Vagina (tissue), 2 donors: ENCODE measurements at places on chromosomes 13 and 19.

- no peak for DNase-seq
These were observed 2.7 kb upstream of the GNA15 start for GRCh38 chr19:3132971-3133792.

GRCh38 chr19:4781801-4782200, 9.7 kb upstream of the FEM1A start:
- DNase-seq: no peak

DNA sequence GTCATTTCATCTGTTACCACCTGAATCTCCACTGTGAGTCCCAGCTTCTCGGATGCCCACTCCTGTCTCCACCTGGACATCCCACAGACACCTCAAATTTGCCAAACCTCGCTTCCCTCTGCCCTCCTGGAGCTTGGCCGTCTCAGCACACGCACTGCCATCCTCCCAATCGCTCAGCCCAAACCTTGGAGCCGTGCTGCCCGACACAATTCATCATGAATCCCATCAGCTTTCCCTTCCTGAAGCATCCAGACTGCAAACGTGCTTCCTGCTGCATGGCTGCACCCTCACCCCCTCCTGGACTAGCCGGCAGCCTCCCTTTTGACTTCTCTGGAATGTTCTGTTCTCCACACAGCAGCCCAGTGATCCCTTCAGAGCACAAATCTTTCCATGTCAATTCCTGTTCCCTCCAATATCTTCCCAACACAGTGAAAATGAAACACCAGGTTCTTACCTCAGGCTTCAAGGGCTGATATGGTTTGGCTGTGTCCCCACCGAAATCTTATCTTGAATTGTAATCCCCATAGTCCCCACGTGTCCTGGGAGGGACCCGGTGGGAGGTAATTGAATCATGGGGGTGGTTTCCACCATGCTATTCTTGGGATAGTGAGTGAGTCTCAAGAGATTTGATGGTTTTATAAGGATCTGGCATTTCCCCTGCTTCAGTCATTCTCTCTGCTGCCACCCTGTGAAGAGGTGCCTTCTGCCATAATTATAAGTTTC, 1.1 kb upstream of the PROZ start:
- peak; percentile 46 for DNase-seq

DNA sequence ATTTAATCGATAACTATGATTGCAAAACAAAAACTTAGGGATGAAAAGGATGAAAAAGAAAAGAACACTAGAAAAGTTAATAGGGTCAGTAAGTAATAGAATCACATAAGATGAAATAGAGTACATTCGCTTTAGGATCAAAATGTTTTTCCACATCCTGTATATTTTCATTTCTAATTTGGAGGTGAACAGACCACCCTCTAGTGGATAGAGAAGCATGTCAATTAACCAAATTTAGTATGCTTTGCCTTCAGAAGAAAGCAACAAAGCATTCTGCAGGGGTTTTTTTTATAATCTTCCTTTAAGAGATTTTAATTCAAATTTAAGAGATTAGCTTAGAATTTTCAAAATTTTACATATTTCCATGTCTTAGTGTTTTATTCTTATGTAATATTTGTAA, 611.0 kb upstream of the SGCG start:
- no peak for DNase-seq

GRCh38 chr13:103762523-103762922, 696.3 kb upstream of the SLC10A2 start:
- no peak for DNase-seq

- DNase-seq: no peak
These were observed 128.8 kb upstream of the ARGLU1 start for GRCh38 chr13:106696719-106697118.

DNA sequence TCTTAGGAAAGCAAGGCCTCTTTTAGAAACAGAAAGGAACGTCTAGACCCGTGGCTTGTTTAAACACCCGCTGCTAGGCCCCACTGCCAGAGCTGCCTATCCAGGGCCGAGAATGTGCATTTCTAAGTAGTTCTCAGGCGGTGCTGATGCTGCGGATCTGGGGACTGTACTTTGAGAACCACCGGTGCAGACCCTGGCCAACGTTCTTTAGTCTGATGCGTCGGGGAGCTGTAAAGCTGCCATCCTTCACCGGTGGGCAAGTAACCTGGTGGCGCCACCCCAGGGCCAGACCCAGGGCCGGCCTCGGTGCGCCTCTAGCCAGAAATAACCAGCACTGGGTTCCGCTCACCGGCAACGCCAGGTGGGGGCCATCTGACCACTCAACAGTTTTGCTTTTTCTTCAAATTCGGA, 47.1 kb downstream of the TGDS start:
- DNase-seq: no peak

DNA sequence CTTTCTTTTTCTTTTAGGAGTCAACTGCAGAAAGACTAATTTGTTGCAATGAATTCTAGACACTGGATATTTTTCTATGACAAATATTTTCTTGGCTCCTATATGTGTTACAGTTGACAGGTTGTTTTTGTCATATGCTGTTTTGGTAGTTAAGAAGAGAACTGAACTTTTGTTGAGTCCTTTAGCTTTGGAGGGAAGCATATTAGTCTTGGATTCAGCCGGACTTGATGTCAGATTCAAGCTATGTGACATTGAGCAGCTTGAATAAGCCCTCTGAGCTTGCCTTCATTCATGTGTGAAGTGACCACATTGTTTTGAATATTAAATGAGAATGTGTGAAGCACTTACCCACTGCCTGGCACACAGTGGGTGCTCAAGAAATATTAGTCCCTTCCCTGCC, 181.9 kb upstream of the RNF113B start:
- DNase-seq: no peak

DNA sequence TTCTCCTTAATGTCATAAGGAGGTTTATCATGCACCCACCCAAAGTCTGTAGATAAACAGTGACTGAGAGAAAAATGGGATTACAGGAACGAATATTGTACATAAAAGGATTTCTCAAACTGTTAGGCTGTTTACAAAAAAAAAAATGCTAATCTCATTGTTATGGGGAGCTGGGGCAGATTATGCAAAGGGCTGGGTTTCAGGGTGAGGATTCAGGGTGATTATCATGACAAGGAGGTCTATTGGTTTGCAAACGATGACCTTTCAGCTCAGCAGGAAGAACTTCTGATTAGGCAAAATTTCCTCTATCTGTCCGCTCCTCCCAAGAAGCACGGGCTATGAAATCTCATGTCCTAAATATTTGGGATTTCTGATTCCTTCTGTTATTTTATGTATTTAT, 41.4 kb downstream of the NLRP12 start:
- no peak for DNase-seq

GRCh38 chr13:26881154-26881553, 120.6 kb upstream of the GPR12 start:
- no peak for DNase-seq

GRCh38 chr13:77545626-77546412, 10.3 kb downstream of the SCEL start:
- DNase-seq: no peak

GRCh38 chr19:47381653-47382279, 32.7 kb downstream of the DHX34 start:
- DNase-seq: no peak

DNA sequence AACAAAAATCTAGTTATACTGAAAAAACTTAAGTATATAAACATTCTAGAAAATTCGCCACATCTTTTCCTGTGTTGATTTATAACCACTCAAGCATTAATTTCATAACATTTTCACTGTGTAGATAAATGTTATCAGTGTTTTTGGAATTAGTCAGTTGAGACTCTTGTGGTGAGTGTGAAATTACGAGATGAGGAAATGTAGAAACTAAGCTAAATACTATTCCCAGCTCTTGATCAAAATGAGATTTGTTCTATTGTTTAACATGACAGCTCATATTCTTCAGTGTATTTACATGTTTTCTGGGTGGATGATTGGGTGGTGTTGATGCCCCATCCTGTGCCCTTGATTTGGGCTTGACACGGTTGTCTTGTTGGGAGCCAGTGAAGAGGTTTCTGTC, 406.8 kb downstream of the DACH1 start:
- DNase-seq: no peak

- DNase-seq: no peak
These were observed 113.2 kb upstream of the SOX21 start for GRCh38 chr13:94825507-94825906.

DNA sequence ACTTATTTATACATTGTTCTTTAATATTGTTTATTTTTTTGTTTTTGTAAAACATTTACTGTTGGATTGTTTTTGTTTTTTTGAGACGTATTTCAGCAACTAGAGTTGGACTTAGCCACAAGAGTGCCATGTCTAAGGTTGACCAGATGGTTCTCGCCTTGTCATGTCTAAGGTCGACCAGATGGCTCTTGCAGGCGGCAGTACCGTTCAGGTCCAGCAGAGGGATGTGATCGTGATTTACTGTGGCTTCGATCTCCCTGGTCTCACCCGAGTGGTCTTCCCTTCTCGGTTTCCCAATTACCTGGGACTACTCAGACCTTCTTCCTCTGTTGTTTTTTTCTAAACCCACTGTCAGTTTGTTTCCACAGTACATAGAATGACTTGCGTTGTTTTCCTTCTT, 1438.6 kb downstream of the UQCRFS1 start:
- no peak for DNase-seq

DNA sequence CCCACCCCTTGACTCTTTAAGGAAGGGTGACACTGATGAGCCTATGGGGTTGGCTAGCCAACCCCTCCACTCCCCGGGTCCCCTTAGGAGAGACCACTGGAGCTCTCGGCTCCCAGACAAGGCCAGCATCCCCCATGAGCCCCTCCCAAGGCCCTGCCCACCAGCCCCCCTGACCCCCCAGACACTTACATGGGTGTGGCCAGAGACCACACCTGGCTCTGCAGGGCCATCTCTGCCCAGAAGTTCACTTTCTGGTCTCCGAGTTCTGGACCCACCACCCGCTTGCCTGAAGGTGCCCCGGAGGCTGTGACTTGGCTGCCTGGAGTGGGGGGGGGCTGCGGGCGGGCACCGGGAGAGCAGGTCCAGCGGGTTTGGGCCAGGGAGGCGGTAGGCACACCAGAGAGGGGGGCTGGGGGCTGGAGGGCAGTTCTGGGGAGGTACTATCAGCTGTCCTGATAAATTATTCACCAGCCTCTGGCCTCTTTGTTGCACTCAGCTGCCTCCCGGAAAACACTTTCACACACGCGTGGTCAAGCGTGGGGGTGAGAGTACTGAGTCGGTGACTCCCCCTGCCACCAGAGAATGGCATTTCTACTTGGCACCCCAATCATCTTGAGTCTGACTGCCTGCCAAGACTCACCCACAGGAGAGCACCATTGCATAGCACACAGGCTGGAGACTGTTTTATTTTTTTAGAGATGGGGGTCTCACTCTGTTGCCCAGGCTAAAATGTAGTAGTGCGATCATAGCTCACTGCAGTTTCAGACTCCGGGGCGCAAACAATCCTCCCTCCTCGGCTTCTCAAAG, at the start of gene PALM3:
TSS of gene PALM3 (minus strand) at position 326 of the 807 bp plus-strand sequence. CDS start at position 230, 96 bp downstream.
- DNase-seq: no peak

DNA sequence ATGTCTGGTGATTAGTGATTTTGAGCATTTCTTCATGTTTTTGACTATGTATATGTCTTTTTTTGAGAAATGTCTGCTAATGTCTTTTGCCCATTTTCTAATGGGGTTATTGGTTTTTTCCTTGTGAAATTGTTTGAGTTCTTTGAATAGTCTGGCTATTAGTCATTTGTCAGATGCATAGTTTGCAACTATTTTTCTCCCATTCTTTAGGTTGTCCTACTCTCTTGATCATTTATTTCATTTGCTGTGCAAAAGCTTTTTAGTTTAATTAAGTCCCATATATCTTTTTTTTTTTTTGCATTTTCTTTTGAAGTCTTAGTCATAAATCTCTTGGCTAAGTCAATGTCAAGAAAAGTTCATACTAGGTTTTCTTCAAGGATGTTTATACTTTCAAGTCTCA, 449.8 kb downstream of the DACH1 start:
- DNase-seq: no peak

GRCh38 chr13:51822106-51822815, 18.3 kb upstream of the DHRS12 start:
- no peak for DNase-seq

DNA sequence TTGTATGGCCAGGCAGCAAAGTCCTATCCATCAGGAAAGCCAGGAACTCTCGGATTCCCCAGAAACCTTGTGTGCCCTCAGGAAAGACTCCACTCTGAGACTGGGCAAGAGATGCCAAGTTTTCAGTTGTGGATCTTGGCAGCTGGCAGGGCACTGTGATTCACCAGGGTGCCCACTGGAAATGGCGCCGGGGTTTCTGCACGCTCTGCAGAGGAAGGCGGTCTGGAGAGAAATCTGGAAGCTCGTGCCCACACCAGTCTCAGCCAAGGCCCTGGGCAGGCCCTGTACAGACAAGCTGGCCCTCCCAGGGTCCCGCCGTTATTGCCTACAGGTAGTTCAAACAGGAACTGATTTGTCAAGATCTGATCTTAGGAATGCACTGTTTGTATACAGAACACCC, 4.9 kb downstream of the NAPA start:
- no peak for DNase-seq

- DNase-seq: no peak
These were observed 109.5 kb upstream of the SPATA13 start for GRCh38 chr13:24050796-24051715.

DNA sequence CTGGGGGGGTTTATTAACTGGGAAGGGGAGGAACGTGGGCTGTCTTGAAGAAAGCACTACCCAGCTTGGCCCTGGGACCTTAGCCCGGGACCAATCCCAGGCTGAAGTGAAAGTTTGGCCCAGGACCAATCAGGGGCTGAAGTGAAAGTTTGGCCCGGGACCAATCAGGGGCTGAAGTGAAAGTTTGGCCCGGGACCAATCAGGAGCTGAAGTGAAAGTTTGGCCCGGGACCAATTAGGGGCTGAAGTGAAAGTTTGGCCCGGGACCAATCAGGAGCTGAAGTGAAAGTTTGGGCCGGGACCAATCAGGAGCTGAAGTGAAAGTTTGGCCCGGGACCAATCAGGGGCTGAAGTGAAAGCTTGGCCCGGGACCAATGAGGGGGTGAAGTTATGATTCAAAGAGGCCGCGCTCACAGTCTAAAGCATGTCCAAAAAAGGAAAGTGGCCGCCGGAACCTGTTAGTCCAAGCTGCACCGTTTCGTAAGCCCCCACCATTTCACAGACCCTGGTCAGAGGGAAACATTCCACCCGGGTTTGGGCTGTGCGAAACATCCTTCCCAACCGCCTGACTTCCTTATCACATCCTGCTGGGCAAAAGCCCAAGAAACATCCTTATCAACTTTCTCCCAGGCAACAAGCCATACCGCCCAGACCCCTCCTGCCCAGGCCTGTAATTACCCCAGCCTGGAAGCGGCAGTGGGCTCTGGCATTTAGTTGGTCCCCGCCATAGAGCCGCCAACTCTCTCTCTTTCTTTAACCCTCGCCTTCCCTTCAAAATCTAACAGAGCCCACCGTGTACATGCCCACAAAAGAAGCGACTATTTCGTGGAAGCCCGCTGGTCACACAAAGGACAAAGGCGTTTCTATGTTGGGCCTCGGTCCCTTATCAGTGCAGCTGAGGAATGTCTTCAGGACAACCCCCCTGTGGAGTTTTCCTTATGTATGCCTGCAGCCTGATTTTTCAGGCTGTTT, 1.1 kb downstream of the ZNF850 start:
- DNase-seq: no peak

DNA sequence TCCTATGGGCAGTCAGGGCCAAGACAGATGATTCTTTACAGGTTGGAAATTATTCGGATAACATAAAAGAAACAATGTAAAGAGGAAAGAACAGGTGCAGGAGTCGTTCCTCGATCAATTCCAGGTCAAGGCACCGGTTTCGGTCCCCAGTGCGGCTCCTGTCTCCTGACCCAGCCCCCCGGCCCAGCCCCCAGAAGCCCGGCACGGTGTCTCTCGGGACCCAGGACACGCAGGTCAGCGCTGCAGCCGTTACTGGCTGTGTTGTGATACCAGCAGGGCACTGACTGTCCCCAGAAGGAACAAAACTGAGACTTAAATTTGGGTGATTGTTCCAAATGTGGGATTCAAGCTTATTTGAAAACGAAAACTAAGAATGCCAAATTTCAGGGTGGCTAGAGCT, 8.5 kb downstream of the RASA3 start:
- DNase-seq: no peak

GRCh38 chr13:73358606-73359095, 299.8 kb downstream of the KLF5 start:
- no peak for DNase-seq
